ENCODE measurements at places on chromosomes 13 and 19.

GRCh38 chr13:66543780-66544179, 686.4 kb downstream of the PCDH9 start:
- DNase-seq = no peak

GRCh38 chr19:46863818-46864629, 3.2 kb downstream of the ARHGAP35 start:
- DNase-seq = no peak

DNA sequence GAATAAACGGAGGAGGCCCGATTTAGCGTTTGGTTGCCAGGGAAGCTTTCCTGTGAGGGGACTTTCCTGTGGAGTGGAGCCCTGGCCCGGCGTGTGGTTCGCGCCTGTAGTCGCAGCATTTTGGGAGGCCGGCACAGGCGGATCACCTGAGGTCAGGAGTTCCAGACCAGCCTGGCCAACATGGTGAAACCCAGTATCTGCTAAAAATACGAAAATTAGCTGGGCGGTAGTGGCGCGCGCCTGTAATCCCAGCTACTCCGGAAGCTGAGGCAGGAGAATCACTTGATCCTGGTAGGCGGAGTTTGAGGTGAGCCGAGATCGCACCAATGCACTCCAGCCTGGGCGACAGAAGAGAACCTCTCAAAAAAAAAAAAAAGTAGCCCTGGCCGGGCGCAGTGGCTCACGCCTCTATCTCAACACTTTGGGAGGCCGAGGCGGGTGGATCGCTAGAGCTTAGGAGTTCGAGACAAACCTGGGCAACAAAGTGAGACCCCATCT, 6.9 kb downstream of the KANK3 start:
- no peak for DNase-seq

DNA sequence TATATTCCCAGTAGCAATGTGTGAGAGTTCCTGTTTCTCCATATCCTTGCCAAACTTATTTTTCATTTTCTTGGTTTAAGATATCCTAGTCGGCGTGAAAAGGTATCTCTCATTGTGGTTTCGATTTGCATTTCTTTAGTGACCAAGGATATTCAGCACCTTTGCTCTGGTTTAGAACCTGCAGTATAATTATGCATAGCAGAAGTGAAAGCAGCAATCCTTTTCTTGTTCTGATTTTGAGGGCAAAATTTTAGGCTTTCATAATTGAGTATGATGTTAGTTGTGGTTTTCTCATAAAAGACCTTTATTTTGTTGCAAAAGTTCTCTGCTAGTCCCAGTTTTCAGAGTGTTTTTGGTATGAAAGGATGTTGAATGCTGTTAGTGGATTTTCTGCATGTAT, 491.0 kb downstream of the FGF9 start:
- no peak for DNase-seq

- no peak for DNase-seq
These were observed 458.0 kb upstream of the GPC6 start for GRCh38 chr13:92768602-92769001.

DNA sequence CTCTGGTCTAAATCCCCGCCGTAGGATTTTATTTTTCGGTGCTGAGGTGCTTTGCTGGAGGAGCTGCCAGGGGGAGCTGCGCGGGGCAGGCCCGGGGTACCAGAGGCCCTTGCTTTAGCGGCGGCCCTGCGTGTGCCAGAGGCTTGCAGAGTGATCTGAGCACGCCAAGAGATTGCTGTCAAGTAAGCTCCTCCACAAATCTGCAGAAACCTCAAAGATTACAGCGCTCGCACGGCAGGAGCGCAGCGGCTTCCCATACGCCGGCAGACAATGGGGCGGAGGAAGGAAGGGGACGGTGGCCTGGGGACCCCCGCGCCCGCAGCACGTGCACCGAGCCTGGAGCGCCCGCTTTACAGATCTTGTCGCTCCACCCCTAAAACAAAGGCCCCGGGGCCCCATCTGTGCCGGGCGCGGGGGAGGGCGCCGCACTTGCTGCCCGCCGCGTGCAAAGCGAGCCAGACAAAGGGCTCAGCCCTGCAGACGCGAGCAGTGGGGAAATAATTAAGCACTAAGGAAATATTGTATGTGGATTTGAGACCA, 9.1 kb upstream of the C19orf12 start:
- no peak for DNase-seq

- DNase-seq = no peak
These were observed 42.2 kb downstream of the GATAD2A start for GRCh38 chr19:19447536-19448237.

DNA sequence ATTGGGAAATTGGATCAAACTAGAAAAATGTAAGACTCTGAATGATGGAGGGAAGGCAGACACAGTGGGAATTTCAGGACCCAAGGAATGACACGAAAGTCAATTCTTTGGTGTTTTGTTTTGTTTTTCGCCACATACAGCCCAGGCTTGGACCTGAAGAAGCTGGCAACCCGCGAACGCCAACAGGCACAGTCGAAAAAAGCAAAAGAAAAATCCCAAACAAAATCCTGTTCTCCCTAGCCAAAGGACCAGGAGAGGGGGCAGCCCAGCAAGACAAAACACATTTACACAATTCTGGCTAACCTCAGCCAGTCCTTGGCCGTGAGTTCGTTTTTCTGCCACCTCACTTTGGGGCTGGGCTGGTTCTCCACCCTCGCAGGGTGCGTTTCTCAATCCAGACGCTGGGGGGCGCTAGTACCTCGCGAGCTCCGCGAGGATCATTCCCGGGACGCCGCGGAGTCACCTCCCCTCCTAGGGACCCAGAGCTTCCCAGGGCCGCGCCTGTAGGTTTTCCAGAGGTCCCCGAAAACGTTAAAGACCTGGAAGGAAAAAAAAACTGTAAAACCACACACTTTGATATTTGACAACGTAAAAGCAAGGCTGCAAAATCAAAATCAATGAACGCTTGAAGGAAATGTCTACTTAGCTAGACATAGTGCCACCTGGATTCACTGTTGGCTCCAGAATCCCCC, 34.9 kb upstream of the TPM4 start:
- peak; percentile 43 for DNase-seq

DNA sequence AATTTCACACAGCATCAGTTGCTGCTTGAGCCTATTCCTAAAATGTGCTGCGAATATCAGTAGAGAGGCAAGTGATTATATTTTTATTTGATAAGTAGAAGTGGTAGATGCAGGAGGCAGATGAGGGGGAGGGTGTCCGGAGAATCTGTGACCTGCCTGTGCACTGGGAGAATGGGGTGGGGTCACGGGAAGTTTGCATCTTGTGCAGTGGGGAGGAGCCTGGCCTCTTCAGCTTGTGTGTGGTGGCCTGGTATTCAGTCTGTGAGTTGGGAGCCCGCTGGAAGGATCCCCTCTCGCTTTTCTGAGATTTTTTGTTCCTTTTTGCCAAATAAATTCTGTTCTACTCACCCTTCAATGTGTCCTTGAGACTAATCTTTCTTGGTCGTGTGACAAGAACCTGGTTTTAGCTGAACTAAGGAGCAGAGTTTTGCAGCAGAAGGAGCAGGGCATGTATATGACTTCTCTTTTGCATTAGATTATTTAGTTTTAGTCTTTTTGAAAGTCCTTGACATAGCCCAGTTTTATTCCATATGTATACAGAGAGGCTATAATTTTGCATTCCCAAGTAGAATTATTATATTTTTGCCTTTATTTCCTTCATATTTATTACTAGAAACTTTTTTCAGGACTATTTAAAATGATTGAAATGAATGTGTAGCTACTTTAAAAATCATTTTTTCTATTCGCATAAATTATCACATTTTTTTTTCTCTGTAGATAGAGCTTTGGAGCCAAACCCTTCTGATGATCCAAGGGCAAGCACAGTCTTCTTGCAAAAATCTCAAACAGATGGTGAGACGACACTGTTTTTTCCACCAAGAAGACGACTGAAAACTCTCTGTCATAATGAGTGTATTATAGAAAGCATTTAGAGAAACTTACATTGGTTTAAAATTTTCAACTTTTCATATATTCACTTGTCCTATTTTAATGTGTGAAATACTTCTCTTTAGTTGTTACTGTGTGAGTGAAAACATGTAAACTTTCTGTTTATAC, 1257.2 kb downstream of the UQCRFS1 start:
- DNase-seq = no peak

DNA sequence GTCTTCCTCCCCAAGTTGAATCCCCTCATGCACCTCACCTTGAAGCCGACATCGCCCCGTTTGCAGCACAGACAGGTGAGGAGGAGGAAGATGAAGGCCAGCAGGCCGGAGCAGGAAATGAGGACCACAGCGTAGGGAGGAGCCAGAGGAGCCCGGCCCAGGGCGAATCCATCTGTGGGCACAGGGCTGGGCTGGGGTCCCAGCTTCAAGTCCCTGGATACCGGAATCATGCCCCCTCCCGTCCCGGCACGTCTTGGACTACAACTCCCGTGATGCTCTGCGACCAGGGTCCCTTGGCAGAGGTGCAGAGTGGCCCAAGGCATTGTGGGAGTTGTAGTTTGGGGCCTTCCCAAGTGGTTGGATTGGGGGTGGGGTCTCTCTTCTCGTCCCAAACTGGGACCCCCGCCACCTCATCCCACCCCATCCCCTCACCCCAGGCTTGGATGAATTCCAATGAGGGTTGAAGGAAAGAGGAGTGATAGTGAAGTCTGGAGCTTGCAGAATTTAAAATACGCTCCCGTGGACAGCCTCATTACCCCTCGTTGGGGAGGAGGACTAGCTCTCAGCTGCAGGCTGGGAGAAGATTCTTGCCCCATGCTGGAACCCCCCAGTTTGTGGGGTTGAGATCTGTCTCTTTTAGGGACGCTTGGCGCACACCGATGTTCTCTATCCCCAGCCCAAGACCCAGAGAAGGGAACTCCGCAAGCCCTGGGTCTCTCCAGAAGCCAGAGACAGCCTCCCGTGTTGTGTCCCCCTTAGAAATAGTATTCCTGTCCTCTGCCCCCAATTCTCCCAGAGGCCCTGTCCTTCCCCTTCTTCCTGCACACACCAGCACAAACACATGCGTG, 990 bp downstream of the LMTK3 start:
- DNase-seq = no peak

- DNase-seq = no peak
These were observed 1467.8 kb downstream of the UQCRFS1 start for GRCh38 chr19:27744926-27745768.

GRCh38 chr13:30607908-30608307, 9.8 kb upstream of the USPL1 start:
- peak; percentile 32 for DNase-seq

DNA sequence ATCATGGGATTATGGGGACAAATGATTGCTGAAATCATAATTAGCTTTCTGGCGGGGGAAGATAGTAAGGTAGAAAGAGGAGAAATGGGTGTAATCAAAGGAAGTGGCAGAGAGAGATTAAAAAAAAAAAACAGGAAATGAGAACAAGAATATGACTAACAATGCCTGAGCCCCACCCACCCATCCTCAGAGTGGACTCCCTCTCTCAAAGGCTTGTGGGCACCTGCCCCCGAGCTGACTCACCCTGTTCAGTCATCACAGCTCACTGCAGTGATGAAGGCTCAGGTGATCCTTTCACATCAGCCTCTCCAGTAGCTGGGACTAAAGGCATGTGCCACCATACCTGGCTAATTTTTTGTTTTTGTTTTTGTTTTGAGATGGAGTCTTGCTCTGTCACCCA, 26.4 kb upstream of the TPT1 start:
- DNase-seq = peak; percentile 67

- no peak for DNase-seq
These were observed 12.4 kb downstream of the LHFPL6 start for GRCh38 chr13:39590466-39591036.

DNA sequence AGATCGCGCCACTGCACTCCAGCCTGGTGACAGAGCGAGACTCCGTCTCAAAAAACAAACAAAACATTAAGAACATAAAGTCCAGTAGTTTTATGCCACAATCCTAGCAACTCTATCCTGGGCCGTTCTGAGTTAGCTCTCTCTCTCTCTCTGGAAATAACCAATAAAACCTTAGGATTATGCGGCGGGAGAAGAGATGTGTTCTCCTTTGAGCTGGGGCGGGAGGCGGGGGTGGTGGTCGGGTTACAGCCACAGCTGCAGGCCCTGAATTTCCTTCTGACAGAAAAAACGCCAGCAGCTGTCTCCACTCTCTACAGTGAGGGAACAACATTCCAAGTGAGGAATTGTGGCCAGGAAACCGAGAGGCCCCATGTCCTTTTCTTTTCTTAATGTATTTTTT, 9.1 kb upstream of the PNMA8A start:
- DNase-seq = no peak

- no peak for DNase-seq
These were observed 15.0 kb downstream of the ARHGEF7 start for GRCh38 chr13:111130116-111130508.

GRCh38 chr13:93882086-93882651, 597.3 kb downstream of the DCT start:
- DNase-seq = no peak

GRCh38 chr13:78133511-78133910, 214.9 kb upstream of the EDNRB start:
- DNase-seq = no peak

DNA sequence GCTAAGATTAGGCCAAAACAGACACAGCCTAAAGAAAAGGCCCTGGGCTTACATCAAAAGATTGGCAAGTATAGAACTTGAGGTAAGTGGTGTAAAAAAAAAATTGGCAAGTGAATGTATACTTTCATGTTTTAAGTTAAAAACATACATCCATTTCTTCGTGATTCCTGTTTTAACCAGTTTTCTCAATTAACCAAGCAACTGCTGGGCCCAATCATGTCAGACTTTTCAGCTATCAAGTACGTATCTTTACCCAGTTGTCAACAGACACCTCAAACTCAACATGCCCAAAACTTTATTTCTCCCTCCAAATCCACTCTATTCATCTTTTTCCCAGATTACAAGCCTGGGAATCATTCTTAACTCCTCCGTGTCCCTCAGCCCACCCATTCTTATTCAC, 1.0 kb downstream of the PCID2 start:
- DNase-seq = no peak

DNA sequence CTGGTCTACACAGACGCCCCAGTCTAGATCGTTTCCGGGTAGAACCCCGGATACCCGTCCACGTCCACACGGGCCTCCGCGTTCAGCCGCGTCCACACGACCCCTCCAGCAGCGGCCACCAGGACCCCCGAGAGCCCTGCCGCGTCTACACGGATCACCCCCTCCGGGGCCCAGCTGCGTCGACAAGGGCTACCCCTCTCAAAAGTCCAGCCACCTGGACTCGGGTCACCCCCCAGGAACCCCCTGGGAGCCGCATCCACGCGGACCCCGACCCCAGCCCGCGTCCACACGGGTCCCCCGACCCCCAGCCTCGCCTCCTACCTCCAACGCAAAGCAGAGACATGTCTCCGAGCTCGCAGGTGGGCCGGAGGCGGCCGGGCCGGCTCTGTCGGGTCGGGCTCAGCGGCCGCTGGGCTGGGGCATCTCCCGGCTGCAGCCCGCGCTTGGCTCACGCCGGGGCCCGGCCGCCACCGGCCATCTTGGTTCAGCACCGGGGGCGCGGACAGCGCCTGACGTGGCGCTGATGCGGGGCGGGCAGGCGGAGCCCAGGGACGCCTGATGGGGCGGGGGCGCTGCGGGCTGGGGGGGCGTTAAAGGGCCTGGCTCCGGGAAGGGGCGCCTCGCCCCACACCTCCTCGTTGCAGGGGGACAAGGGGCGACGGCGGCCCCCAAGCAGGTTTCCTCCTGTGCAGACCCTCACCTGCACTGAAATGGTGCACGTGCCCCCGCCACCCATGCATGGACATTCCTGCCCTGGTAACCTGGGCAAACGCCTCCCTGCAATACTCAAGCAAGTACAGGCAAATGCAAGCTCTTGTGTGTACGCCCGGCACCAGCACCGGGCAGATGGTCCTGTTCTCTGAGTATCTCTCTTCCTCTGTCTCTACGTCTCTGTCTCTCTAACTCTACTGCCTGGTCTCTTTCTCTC, at the start of gene UNC13A:
Gene UNC13A, minus strand, starts transcription at position 498 of the 928 bp plus-strand sequence. Its CDS starts 155 bp downstream, at position 343.
- no peak for DNase-seq

GRCh38 chr13:91133941-91134802, 213.3 kb upstream of the MIR17HG start:
- DNase-seq = peak; percentile 0
